ENCODE measurements at places on chromosomes 6 and 20.

GRCh38 chr6:106572875-106573585, 56.3 kb downstream of the RTN4IP1 start:
- no peak for DNase-seq

- DNase-seq = no peak
These were observed 1042.7 kb downstream of the EPHA7 start for GRCh38 chr6:92376691-92377090.

GRCh38 chr6:155450240-155450581, 5.4 kb downstream of the NOX3 start:
- DNase-seq = no peak

- DNase-seq = no peak
These were observed 413.8 kb downstream of the PTPRT start for GRCh38 chr20:42775866-42776265.

- no peak for DNase-seq
These were observed 37.9 kb downstream of the SYNDIG1 start for GRCh38 chr20:24507182-24507853.

- no peak for DNase-seq
These were observed 878 bp upstream of the HLA-DMA start for GRCh38 chr6:32953775-32954174.

GRCh38 chr6:130598021-130598989, 228.9 kb upstream of the SMLR1 start:
- no peak for DNase-seq

DNA sequence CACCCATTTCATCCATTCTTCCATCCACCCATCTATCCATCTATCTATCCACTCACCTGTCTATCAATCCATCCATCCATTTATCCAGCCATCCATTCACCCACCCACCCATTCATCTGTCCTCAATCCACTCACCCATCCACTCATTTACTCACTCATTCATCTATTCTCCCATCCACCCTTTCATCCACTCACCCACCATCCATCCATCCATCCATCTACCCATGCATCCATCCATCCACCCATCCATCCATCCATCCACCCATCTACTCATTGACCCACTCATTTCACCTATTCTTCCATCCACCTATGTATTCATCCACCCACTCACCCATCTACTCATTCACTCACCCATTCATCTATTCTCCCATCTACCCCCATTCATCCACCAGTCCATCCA, 24.2 kb upstream of the PTGIS start:
- no peak for DNase-seq

GRCh38 chr6:5811997-5812396, 194.7 kb downstream of the NRN1 start:
- DNase-seq = no peak

DNA sequence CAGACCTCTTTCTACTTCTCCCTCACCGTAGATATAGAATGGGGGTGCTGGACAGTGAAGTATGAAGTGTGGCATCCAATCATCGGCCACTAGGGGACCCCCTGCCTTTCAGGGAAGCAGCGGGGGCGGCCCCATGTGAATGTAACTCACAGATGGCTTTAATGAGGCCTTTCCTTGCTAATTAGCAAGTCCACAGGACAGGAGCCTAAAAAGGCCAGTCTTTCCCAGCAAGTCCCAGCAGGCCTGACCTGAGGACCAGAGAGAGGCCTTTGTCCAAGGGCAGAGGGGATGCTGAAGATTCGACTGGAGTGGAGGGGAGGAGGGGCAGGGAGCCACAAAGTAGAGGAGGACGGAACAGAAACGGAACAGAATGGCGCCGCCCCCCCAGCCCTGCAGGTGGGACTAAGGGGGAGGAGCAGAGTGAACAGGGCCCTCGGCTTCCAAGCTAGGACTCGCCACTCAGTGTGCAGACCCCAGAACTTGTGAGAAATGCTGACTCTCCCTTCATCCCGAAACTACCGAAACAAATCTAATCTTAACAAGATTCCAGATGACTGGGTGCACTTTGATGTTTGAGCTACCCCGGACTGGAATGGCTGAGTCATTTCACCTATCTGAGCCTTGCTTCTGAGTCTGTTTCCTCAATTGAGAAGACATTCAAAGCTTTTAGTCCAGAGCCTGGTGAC, 5.8 kb downstream of the C6orf132 start:
- no peak for DNase-seq

DNA sequence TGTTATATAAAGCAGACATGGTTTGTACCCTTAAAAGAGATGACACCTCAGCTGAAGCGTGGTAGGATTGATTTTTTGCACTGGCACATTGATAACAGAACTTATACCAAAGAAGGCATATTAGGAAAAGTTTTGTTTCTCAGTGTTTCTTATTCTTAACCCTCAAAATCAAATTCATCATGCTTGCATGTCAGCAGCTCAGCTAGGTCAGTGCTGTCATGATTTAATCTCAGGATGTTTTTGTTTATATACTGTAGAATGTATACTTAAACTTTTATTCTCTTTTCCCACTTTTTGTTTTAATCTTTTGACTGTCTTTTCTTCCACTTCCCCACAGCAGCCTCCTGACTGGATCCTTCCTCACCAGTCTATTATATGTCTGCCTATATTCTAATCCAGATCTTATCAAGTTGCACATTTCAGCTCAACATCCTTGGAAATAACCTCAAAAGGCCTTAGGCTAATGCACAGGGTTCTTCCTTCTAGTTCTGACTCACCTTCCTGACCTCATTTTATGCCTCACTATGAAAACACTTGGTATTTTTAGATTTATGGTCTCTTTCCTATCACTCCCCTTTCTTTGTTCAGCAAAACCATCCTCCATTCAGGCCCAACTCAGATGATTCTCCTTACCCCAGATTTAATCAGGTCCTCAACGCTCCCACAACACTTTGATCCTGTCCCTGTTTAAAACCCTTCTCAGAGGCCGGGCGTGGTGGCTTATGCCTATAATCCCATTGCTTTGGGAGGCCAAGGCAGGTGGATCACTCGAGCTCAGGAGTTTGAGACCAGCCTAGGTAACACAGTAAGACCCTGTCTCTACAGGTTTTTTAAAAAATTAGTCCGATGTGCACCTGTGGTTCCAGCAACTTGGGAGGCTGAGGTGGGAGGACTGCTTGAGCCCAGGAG, 7.2 kb downstream of the HEBP2 start:
- no peak for DNase-seq

- DNase-seq = no peak
These were observed 639 bp upstream of the TULP4 start for GRCh38 chr6:158311626-158312025.

- no peak for DNase-seq
These were observed 70.8 kb downstream of the TFAP2B start for GRCh38 chr6:50889497-50889896.

DNA sequence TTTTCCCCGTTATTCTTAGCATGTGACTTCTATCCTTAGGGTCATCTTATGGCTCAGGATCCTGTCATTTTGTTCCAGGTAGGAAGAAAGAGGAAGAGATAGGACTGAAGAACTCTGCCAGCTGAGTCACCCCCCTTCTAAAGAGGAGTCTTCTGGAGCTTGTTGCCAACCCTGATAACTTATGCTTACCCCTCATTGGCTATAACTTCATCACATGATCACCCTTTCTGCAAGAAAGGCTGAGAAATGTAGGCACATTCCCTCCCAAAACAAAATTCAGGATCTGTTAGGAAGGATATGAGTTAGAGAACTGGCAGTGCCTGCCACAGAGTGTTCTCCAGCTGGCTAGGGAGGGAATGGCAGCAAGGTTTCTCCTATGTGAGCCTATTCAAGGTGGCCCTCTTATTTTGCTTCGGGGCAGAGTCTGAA, 35.6 kb downstream of the ARFGEF2 start:
- DNase-seq = no peak

DNA sequence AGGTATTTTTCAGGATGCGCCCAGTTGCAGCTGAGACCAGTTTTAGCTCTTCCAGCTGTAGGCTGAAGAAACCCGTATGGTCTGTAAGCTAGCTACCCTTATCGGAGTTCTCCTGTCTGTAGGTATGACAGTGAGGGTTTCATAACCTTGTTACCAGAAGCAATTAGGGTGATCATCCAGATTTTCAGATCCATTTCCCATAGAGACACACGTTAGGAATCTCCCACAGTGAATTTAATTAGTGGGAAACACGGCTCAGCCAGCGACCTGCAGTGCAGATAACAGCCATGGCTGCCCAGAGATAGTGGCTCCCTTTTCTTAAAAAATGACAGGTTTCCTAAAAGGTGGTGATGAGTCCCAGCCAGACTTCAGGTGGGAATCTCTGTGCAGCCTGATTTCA, 111.1 kb downstream of the BTBD3 start:
- DNase-seq = no peak

DNA sequence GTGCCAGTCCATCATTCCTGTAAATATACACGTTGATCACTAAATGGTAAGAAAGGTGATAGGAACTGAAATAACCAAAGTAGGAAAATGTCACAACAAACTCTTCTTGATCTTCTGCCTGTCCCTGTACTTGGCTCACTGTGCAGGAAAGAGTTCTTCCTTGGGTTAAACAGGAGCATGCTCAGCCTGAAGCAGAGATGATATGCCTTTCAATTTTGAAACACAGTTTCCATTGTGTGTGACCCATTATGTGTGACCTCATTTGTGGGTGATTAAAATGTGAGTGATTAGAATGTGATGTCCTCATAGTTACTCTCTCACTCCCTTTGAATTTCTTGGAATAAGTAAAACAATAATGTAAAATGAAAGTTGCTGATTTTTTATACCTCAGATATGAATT, 427.2 kb upstream of the AGPAT4 start:
- DNase-seq = no peak

GRCh38 chr20:57964011-57964862, 254.4 kb upstream of the PMEPA1 start:
- DNase-seq = no peak

GRCh38 chr6:111411978-111412566, 70.9 kb downstream of the REV3L start:
- no peak for DNase-seq

DNA sequence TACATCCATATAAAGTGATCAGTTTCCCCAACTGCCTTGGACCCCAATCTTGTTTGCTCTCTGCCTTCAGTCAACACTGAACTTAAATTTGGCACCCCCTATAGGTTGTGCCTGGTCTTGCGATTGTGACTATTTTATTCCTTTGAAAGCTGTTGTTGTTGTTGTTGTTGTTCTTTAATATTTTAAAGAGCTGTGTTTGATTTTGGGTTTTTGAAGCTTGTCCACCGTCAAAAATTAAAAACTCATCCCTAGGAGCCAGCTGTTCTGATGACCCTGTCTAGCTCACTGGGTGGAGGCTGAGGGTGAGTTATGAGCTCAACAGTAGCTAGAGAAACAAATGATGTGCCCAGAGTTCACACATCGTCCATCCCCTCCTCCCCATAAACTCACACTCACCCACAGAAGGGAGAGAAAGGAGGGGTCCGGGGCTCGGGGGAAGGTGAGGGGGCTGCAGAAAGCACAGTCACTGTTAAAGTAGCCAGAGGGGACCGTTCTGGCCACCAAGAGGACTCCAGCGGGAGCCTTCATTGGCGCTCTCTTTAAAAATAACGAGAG, 4.0 kb downstream of the SIM1 start:
- no peak for DNase-seq

DNA sequence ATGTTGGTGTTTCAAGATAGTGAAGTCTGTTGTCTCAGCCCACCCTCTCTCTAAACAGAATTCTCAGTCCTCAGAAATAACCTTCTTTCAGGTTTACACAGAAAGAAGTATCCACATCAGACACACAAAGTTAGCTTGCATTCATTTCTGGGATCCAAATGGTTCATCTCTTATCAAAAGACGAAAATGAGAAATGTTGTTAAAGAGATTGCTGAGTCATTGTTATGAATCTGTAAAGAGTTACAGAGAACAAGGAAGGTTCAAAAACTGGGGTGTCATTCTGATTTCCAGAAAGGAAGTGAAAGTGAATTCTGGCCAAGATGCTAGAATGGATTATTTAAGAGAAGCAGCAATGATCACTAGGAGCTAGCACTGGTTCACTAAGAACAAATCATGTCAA, 90.5 kb upstream of the ATXN1 start:
- no peak for DNase-seq

- DNase-seq = no peak
These were observed at the start of gene NPBWR2 for GRCh38 chr20:64106981-64107735. NPBWR2 (minus strand) TSS chr20:64107565; CDS start chr20:64106831, 734 bp downstream.

DNA sequence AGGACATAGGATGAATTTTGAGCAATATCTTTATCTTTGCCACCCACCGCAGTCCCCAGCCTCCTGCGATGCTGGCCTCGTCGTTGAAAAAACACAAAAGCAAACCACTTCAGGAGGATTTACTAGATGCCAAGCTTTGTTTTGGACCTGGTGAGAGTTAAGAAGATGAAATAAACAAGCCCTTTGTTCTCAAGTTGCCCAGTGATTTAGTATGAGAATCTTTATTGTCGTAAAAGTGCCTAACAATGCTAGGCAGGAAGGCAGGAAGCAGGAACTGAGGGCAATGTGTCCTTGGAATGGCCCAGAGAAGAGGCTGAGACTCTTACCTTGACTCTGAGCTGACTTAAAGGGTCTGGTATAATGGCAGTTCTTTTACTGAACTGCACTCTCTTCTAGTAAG, 116.0 kb downstream of the TRMT11 start:
- DNase-seq = no peak

DNA sequence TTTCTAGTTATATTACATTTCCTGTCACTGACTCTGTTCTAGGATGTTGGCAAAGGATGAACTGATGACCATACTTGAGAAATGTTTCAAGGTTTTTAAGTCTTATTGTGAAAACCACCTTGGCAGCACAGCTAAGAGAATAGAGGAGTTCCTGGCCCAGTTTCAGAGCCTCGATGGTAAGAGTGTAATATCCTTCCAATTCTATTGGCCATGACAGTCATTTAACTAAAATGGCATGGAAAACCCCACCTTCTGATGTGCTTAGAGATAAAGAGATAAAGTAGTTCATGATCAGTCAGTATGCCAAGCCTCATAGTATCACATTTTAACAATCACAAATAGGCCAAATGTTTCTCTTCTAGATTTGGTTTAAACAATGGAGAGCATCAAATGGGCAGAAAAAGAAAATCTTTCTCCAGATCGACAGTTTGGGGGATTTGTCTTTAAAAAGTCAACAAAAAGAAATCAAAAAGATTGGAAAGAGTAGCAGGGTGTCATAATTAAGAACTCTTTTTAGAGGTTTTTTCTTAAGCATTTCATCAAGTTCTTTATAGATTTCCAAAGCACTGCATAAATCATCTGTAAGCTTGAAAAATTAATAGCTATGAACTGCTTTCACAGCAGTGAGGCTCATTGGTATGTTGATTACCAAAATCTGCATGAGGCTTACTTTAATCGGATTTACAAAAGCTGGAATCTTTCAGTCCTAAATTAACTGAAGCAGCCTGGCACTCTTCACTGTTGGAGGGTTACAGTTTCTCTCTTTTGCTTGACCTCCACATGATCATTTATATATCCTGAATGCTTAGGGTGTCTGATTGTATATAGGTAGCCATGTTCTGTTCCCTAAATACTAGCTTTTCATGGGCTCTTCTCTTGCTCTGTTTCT, 48.7 kb downstream of the AKIRIN2 start:
- no peak for DNase-seq

DNA sequence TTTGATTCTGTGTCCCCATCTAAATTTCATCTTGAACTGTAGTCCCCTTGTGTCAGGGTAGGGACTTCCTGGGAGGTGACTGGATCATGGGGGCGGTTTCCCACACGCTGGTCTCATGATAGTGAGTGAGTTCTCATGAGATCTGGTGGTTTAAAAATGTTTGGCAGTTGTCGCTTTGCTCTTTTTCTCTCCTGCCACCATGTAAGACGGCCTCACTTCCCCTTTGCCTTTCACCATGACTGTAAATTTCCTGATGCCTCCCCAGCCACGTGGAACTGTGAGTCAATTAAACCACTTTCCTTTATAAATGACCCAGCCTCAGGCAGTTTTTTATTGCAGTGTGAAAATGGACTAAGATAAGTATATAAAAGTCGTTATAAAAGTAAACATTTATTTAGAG, 80.5 kb upstream of the SGK1 start:
- no peak for DNase-seq

Measured in stimulated activated CD8-positive, alpha-beta memory T cell treated with anti-CD3 and anti-CD28 coated beads, Interleukin-7, amount 100 ng/mL, for 24 hours (primary cell).